ENCODE measurements at places on chromosomes 11 and 22. TPM values are rescaled to one million over a fixed set of nuclear protein-coding genes. Genes with fewer than 3 reads are reported as not detected.

GRCh38 chr22:39635719-39636118 is 65.2 kb downstream of the CACNA1I start:
- DNase-seq: no peak

DNA sequence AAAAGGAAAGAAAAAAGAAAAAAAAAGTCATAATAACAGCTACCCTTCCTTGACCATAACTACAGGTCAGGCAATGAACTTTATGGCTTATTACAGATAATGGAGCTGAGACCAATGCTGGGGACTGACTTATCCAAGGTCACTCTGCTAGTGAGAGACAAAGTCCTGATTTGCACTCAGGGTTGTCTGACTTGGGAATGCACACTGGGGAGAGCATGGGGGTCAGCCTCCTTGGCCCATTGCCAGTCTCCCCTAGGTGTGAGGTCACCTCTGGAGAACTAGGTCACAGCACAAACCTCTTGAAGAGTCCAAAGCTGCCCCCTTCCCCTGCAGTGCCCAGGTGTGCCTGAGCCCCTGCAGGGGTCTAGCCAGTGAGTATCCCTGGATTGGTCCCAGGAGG is 5.3 kb upstream of the CDC42EP1 start:
- no peak for DNase-seq

DNA sequence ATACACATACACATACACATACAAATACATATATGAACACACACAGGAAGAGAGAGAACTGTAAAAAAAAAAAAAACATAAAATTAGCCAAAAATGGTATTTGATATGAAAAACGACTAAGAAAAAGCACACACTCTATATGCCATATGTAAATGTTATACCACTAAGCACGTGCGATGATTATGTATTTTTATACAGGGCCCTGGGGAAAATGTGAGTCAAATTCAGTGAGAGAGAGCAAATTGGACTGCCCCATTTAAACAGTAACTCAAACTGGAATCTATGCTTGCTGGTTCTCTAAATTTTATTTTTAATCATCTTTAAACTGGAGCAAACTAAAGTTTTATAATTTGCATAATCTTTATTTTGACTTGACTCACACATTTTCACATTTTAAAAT is 197.8 kb upstream of the MTNR1B start:
- no peak for DNase-seq

- no peak for DNase-seq
These were observed 8.2 kb downstream of the RRP7A start for GRCh38 chr22:42511401-42511891.

- DNase-seq: no peak
These were observed 8.7 kb downstream of the DRAP1 start for GRCh38 chr11:65927904-65928397.

- no peak for DNase-seq
These were observed 12.5 kb downstream of the QSER1 start for GRCh38 chr11:32905028-32905667.

DNA sequence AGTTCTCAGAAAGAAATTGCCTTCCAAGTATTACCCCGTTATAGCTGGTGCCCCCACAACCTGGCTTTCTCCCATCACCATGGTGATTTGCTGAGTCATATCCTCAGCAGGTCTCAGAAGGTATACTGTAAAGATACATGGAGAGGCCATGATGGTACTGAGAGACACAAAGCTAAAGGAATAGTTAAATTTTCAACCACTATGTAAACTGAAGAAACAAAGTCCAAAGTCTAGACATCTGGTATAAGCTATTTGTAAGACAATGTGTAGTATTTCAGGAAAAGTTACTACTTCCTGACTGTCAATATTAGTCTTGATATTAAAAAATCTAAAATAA is 377.1 kb downstream of the DCDC1 start:
- DNase-seq: no peak

GRCh38 chr11:132627981-132628380 is 904.3 kb downstream of the OPCML start:
- DNase-seq: no peak

DNA sequence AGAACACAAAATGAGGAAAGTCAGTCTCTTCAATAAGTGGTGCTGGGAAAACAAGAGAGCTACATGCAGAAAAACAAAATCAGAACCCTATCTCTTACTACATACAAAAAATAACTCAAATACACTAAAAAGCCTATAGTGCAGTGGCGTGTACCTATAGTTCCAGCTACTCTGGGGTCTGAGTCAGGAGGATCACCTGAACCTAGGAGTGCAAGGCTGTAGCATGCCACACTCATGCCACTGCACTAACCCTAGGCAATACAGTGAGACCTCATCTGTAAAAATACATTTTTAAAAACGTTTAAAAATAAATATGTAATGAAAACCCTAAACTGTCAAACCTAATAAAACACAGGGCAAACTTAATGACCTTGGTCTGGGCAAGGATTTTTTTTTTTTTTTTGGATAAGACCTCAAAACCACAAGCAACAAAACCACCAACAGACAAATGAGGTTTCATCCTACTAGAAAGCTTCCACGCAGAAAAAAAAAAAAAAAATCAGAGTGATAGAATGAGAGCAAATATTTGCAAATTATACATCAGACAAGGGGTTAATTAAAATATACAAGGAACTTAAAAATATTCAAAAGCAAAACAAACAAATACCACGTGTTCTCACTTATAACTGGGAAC is 35.2 kb downstream of the XKR3 start:
- DNase-seq: no peak

GRCh38 chr11:98061858-98062257 is 958.9 kb upstream of the CNTN5 start:
- DNase-seq: no peak

DNA sequence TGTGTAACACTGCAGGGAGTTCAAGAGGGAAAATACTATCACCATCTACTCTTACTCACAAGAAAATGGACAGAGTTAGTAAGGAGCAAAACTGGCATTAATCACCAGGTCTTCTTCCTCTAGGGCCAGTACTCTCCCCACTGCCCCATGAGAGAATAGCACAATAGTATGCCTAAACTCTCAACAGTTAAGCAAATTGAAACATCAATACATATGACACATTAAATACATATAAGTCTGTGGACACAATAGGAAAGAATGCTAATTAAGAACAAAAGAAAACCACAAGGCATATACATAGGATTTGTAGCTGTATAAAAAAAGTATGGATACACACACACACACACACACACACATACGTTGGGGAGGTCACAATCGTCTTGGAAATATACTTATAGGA is 197.9 kb upstream of the BDNF start:
- DNase-seq: no peak

DNA sequence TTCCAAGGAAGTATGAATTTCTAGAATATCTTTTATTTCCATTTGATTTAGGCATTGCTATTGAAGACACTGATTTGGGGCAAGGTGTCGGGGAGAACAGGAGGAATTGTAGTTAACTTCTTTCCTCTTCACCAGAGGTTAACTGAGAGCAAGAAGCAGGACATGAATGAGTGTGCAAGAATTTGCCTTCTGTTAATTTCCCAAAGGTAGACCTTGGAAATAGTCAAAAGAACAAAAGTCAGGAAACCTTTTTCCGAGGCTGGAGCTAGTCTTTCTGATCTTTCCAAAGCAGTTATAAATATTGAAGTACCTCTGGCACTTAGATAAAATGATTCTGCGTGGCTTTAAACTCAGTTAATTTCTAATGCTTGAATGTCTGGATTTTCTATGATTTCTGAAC is 66.9 kb downstream of the MTMR3 start:
- DNase-seq: no peak

GRCh38 chr11:11318961-11319360 is 34.1 kb downstream of the CSNK2A3 start:
- no peak for DNase-seq

DNA sequence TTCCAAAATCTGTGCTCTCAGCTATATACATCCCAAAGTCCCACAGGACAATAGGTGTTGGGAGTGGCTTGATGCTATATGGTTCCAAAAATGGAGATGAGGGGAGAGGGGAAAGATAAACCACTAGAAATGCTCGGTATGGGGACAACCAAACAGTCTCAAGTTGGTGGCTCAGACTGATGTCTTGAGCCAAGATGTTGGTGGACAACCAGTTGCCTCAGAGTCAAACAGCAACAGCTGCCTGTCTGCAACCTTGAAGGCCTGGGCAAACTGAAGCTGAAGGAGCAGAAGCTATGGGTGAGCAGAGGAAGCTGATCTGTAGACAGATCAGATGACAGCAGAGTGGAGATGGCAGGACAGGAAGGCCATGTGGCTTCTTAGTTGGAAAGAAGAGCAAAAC is 4.0 kb downstream of the RRP8 start:
- no peak for DNase-seq

DNA sequence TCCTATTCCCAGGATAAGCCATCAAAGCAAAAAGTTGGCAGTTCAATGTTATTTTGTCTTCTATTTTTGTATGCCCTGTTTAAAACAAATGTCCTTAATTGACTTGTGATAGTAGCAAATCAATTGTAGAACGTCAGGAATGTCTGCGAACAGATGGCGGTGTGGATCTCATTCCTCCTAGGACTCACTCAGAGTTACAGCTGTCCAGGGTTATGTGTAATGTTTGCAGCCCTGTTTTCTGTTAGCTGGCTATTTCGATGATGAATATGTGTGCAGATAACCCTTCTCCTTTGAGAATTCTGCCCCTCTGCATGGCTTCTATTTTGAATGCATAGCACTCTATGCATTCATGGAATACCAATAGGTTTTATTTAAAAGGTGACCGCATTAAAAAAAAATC is 1248.0 kb upstream of the CNTN5 start:
- peak; percentile 69 for DNase-seq

MUC5B gene
- total RNA-seq: 159 TPM

OR10D3 gene
- total RNA-seq: 0.31 TPM

CADM1 gene
- total RNA-seq: 53.1 TPM

CRYAB gene
- 90.5 TPM for total RNA-seq

IFT27 gene
- total RNA-seq: 14.0 TPM

IL17REL gene
- total RNA-seq: not detected

CALCA gene
- not detected for total RNA-seq

GLYAT gene
- not detected for total RNA-seq

LRP5 gene
- 67.5 TPM for total RNA-seq

Measured in tongue (tissue), 3 donors.